ENCODE measurements at places on chromosomes 1 and 21. TPM values are rescaled to one million over a fixed set of nuclear protein-coding genes. Genes with fewer than 3 reads are reported as not detected.

DNA sequence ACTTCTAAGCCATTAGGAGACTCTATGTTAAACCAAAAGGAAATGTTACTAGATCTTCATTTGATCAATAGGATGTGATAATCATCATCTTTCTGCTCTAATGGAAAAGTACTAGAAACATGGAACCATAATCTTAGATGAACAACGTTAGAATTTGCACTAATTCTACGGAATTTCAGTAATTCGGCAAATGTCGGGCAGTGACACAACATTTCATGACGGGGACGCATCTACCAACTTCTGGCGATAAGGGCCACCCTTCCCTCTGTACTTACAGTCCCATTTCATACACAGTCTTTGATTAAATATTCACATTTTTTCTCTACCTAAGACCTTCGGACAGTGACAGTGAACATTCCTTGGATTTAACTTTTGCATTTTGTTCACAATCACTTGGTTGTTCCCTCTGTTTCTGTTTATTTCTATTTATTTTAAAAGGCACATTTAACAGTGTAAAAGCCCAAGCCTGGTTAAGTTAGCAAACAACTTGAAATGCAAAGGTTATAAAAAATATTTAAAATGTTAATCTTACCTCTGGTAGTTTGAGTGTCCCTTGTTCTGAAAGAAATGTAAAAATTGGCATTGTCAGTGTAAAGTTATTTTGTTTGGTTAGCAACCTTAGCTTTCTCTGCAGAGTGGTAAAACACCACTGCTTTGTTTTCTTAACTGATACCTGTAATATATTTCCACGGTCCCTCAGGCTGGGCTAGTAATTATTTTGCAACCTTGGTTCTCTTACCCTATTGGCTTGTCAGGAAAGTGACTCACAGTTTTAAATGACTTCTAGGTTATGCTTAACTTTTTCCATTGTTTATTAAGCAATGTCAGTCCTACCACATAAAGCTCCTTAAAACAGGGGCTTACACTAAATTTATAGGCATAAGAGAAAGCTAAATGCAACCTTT is 276.9 kb downstream of the VAV3 start:
- no peak for DNase-seq

- no peak for DNase-seq
Observed at GRCh38 chr21:34878940-34879339, 170.2 kb downstream of the RUNX1 start.

DNA sequence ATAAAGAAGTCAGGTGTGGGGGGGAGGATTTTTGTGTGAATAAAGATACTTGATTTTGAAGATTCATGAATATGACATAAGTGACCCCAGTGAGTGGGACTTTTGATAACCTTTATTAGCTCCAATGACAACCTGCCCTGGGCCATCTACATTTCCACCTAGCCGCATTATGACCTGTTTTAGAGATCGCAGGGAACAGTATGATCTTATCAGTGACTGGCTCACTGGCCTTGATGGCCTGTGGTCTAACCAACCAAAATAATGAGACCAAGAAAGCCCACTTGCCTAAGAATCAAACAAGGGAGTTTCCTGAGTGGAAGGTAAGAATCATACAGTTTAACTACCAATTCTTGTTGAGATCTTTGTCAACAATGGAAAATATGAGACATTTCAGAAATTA is 1.8 kb downstream of the ELAPOR1 start:
- DNase-seq = no peak

DNA sequence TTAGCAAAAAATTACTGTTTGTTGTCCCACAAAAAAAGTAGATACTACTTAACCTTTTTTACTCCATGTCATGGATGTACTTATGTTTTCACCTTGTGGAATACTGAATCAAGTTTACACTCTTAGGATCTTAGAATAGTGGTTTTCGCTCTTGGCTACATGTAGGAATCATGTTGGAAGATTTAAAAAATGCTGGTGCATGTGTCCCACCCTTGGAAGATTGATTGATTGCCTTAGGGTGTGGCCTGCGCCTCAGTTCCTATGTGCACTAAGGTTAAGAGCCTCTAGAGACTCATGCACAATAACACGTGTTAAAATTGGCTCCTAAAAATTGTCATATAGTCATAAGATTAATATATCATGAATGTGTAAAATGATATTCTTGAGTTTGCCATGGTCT is 25.0 kb downstream of the HS2ST1 start:
- DNase-seq = no peak

- no peak for DNase-seq
Observed at GRCh38 chr1:214823311-214824117, 220.5 kb downstream of the CENPF start.

DNA sequence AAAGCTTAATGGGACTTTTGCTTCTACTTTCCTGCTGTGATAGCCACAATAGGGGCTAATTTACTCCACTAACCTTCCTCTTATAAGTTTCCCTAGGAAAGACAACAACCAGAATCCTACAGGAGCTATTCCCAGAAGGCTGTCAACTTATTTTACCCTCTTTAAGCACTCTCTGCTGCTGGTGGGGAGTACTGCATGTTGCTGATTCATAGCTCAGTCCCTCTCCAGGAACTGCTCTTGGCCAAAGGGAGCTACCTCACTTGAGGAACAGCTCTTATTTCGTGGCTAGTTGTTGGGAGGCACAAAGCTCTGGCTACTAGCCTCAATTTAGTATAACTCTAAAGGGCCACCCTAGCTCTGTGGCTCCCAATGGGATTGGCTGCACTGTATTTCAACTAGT is 37.2 kb downstream of the ADSS2 start:
- no peak for DNase-seq

- DNase-seq = no peak
Observed at GRCh38 chr1:167208624-167208976, 12.1 kb upstream of the POU2F1 start.

GRCh38 chr1:116246174-116246573 is 126.9 kb upstream of the ATP1A1 start:
- DNase-seq = no peak

DNA sequence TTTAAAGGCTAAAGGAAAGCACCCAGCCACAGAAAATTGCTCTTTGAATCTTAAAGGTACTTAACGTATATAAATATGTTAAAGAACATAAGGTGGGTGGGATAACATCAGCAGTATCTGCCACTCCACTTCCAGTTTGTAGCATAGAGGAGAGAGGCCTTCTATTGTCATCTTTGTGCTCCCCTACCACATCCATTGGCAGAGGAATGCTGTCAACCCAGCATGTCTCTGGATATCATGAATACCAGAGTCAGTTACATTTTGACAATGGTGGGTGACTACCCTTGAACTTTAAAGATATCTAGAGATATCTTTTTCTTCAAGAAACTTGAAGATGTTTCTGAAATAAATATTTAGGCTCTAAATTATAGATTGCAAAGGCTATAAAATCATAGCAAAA is 283.2 kb upstream of the LRRC7 start:
- no peak for DNase-seq

DNA sequence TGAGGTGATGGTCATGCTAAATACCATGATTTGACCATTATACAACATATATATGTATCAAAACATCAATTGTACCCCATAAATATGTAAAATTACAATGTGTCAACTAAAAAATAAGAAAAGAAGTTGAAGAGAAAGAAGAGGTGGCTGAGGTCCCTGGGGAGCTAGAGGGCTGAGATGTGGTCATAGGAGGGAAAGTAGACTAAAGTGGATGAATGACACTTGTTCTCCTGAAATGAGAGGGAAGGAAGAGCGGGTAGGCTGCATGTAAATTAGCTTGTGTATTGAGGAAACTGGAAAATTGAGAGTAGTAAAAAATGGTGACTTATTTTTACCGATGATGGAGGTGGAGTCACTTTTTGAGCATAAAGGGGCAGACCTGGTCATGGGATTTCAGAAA is 117.0 kb downstream of the ST6GALNAC3 start:
- no peak for DNase-seq

GRCh38 chr1:237736372-237737029 is 154.2 kb downstream of the ZP4 start:
- DNase-seq = no peak

DNA sequence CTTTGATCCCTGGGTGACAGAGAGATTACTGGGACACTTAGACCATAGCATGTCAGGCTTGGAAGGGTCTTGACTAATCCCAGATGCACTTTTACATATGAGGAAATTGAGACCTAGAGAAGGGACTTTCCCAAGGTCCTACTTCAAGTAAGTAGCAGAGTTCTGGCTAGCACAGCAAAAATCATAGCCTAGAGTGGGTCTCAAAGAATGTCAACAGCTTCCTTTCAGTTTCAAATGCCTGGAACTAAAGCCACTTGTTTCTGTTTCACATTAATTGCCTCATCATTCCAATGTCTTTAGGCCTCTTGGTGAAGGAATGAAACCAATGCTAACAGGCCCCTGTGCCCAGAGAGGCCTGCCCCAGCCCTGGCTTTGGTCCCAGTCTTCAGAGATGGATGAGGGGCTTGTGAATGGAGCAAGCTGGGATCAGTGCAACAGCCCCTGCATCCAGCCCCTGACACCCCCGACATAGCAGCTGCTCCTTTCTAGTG is 26.6 kb downstream of the ATF3 start:
- no peak for DNase-seq

DNA sequence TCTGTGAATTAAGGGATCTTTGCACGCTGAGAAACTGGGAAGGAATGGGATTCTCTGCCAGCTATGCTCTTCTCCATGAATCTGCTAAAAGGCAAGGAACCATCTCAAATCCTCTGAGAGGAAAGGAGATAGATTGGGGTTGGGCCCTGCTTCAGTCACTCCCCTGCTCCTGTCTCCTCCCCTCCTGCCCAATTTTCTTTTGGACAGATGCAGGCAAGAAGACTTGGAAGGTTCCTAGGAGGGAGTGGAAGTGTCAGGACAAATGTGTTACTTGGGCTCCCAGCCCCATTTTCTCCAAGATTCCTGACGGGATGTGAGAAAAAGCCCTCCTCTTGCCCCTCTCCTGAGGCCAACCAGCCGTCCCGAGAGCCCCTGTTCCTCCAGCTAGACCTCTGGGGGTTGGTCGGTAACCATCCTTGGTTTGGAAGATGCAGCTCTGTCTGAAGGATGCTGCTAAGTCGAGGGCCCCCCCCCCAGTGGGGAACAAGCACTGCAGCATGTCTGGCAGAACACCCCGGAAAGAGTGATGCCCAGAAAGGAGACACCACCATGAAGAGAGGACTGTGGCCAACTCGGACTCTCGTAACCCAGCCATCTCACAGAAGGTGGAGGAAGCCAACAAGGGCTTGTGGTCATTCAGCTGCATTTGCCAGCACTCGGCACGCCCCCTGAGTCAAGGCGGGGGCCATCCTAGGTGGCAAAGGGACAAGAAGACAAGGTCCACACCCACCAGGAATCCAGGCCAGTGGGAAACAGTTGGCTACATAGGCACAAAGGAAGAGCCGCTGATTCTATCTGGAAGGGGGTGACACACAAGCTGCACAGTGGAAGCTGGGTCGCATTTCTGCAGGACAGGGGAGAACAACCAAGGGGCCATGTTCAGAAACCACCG is 43.7 kb downstream of the CDK18 start:
- DNase-seq = no peak

GRCh38 chr1:216532251-216532798 is 109.1 kb upstream of the USH2A start:
- DNase-seq = no peak

- peak; percentile 61 for DNase-seq
Observed at GRCh38 chr1:46131712-46132528, 509 bp downstream of the PIK3R3 start.

DNA sequence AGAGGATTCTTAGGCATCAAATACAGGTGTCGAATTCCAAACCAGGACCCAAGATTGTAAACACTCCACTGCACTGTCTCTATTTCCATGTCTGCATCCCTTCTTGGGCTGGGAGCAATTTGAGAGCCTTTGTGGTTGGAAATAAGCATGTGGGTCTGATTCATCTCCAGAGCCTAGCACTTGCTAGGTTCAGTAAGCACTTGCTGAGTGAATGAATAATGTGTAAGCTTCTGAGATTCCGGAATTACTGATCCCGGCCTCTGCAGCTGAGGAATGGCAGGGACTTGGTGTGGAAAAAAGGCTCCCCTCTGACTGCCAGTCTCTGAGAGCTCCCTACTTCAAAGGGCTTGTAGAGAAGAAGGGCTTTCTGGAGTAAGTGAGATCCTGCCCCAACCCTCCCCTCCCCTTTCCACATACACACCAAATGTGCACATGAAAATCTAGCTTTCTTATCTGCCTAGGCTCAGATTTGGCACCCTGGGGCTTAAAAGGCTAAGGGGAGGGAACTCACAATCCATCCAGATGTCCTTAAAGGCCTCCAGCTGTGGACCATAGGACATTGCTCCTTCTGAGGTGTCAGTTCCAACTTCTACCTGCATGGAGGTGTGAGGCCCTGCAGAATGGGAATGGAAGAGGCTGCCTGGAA is 39.6 kb upstream of the TRABD2B start:
- DNase-seq = no peak

- no peak for DNase-seq
Observed at GRCh38 chr1:54280651-54281050, 80.7 kb downstream of the MRPL37 start.

- no peak for DNase-seq
Observed at GRCh38 chr1:226682871-226683814, 55.9 kb downstream of the ITPKB start.

DNA sequence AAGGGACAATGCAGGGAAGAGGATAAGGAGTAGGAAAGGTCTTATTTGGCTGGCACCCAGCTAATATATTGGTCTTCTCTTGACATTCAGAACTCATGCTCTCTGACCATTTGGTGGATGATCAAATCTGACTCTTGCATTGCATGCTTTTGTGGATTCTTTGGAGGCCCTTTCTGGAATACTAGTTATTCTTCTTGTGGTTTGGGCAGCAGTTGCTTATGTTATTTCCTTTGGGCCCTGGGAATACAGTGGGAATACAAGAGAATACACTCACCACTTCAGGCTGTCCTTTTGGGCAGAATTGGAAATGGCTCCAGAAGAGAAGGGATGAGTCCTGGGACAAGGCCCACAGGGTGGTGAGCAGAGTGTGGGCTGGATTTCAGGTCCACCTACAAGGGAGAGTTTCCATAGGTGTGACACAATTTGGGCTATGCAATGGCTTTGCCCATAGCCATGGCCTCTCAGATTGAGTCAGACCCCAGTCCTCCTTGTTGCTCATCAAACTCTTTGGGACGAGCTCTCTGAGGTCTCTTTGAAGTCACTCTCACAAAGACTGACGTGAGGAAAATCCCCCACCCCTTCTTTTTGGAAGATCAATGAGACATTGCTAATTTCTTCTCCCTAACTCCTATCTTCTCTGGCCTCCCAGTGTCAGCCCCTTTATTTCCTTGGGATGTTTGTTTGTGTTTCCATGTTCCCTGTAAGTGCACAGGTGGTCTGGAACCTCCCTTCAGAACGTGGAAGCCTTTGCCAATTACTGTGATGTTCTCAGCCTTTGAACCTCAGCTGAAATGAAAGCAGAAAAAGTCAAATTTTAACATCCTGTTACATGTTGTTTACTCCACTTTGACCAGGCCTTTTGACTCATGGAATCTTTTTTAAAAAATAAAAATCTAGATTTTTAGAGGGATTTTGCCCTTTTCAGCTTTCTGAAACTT is 19.4 kb downstream of the HSD11B1 start:
- no peak for DNase-seq

ZNF593OS gene
- total RNA-seq = not detected

CFHR3 gene
- not detected for total RNA-seq

HUNK gene
- 11.0 TPM for total RNA-seq

PLA2G2F gene
- not detected for total RNA-seq

TRIM58 gene
- total RNA-seq = 1.5 TPM

CCDC17 gene
- 6.0 TPM for total RNA-seq

ANKRD34A gene
- 0.63 TPM for total RNA-seq

AK5 gene
- 0.84 TPM for total RNA-seq

DNMT3L gene
- total RNA-seq = not detected

UBXN10 gene
- total RNA-seq = 5.8 TPM

Data from mucosa of descending colon (tissue), 3 donors.